Stimulated activated CD8-positive, alpha-beta memory T cell treated with anti-CD3 and anti-CD28 coated beads, Interleukin-7, amount 100 ng/mL, for 48 hours (primary cell): ENCODE measurements at places on chromosomes 5 and 9.

DNA sequence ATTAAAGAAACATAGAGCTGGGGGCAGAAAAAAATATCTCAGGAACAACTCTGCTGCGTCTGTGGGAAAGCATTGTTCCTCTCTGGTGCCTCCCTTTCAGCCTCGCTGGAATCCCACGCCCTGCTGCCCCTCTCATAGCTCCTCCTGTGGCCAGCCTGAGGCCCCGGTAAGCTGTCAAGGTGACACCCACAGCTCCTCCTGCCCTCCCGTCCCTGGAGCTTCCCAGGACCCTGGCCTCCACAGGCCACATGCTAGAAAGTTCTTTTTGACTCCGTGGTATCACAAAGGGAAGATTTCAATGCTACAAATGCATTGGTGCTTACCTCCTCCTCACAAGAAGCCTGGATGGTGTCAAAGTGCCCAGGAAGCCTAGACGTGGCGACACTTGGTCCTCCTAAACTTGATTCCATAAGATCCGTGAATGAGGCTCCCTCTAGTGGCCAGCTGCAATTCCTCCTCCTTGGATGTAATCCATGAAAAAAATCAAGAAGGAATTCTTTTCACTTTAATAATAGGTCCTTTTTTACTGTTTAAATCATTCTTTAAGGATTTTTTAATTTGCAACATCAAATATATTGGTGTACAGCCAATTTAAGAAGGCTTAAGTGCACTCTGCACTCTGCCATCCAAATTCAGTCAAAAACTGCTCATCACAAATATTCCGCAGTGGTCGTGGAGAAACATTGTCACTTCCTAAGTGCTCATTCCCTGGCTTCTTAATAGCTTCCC, 104.9 kb downstream of the CFAP90 start:
- DNase-seq = no peak

- no peak for DNase-seq
Observed at GRCh38 chr5:52181403-52181802, 606.3 kb upstream of the ITGA1 start.

- no peak for DNase-seq
Observed at GRCh38 chr9:127133739-127134167, 11.3 kb upstream of the ANGPTL2 start.

GRCh38 chr9:129998491-129999140, 44.4 kb downstream of the FNBP1 start:
- no peak for DNase-seq

DNA sequence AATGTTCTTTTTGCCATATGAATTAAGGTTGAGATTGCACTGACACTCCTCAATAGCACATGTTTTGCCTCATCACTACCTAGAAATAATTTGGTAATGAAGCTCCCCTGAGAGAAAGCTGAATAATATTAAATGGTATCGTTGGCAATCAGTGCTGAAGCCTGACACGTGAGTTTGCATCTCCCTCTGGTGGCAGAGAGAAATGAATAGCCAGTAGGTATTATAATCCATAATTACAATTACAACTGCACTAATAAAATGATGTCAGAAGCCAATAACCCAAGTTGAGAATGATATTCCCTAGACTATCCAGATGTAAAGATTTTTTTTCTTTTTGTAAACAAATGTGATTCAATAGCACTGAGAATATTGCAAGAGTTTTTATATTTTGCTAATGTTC, 700.3 kb downstream of the PTPRD start:
- no peak for DNase-seq

DNA sequence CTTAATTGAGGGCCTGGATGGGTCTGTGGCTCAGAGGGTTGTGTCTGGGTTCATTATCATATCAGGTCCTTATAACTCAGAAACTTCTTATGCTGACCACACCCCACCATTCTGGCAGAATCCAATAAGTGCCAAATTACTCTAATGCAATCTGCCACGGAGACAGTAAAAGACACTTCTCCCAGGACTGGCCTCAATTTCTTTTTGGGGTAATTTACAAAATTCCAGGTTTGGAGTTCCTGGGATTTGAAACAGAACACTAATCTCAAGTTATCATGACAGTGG, 187.8 kb downstream of the GNAQ start:
- no peak for DNase-seq

- no peak for DNase-seq
Observed at GRCh38 chr9:28598408-28598807, 1025.1 kb upstream of the C9orf72 start.

- DNase-seq = no peak
Observed at GRCh38 chr5:71623221-71623794, 36.2 kb downstream of the MCCC2 start.

DNA sequence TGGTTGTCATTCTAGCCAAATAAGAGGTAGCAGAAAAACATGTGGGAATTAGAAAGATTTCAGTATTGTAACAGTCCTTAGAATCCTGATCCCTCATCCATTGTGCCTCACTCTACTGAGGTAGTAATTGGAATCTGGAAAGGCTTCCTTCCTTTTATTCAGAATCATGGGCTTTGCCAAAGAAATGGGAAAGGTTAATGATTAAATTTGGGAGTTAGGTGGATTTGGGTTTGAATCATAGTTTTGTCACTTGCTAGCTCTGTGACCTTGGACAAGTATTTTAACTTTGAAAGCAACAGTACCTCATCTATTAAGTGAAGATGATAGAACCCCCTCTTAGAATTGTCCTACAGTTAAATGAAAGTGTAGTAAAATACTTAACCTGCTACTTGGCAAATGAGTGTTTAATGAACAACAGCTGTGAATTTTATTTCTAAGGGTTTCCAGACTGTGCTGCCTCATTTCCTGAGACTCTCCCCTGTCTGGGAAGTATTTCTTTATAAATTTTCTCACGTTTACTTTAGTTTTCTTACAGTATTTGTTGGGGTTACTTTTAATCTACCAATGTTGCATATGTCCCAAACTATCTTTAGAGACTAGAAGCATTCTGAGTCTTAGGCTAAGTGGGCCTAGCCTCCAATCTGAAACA, 11.7 kb downstream of the SPDL1 start:
- no peak for DNase-seq

GRCh38 chr5:57499262-57500050, 16.8 kb upstream of the ACTBL2 start:
- DNase-seq = no peak

GRCh38 chr9:130343445-130343918, 77.9 kb downstream of the HMCN2 start:
- no peak for DNase-seq

DNA sequence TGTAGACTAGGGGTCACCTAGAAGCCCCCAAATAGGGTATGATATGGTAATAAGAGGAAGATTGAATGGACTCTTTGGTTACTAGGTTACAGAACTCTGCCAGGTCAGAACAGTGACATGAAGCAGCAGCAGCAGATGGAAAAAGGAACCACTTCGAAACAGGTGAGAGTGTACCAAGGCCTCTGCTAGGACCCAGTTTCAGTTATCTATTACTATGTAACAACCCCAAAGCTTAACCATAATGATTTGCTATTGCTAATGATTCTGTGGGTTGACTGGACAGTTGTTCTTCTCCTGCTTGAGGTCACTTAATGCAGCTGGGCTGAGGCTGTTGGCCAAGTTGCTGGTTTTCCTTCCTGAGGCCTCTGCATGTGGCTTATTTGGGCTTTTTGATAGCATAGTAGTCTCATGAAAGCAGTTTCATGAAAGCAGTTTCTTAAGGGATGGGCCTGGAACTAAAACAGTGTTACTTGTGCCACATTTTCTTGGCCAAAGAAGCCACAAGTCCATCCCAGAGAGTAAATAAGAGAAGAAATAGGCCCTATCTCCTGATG, 17.6 kb downstream of the C9orf43 start:
- no peak for DNase-seq

DNA sequence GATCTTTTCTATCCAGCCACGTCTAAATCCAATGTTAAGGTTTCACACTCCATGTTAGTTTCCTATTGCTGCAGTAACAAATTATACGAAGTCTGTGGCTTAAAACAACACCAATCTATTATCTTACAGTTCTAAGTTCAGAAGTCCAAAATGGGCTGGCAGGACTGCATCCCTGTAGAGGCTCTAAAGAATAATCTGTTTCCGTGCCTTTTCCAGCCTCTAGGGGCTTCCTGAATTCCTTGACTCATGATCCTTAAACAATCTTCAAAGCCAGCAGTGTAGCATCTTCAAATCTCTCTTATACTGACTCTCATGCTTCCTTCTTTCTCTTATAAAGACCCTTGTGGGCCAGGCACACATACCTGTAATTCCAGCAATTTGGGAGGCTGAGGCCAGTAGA, 6.8 kb downstream of the PLGRKT start:
- no peak for DNase-seq

GRCh38 chr5:139960723-139961383, 82.2 kb downstream of the NRG2 start:
- no peak for DNase-seq

GRCh38 chr9:18274693-18275092, 199.3 kb upstream of the ADAMTSL1 start:
- no peak for DNase-seq

- no peak for DNase-seq
Observed at GRCh38 chr5:148855249-148856008, 29.0 kb downstream of the ADRB2 start.

DNA sequence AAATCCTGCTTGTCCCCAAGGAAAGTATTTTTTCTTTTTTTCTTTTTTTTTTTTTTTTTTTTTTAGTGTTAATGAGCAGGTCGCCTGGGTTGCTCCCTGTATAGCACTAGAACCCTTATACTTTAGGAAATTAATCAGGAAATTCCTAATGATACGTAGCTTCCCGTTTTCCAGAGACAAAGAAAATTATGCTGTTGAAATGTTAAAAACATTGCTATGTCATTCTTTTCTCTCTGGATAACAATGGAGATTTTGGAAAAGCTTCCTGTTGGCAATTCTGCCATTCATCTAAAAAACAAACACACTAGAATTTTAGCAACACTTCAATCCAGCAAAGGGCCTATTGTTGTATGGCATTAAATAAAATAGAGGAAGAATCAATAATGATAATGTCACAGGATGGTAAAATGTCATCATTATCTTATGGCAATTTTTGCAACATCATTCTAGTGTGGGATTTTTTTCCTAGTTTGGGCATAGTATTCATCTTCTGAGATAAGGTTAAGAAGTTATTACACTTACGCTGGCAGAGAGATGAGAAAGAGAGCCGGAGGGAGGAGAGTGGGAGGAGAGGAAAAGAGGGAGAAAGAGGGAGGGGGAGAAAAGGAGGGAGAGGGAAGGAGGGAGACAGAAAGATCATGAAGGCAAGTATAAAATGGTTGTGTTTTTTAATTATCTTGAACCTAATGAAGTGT, 315.8 kb upstream of the PDE4D start:
- DNase-seq = no peak

DNA sequence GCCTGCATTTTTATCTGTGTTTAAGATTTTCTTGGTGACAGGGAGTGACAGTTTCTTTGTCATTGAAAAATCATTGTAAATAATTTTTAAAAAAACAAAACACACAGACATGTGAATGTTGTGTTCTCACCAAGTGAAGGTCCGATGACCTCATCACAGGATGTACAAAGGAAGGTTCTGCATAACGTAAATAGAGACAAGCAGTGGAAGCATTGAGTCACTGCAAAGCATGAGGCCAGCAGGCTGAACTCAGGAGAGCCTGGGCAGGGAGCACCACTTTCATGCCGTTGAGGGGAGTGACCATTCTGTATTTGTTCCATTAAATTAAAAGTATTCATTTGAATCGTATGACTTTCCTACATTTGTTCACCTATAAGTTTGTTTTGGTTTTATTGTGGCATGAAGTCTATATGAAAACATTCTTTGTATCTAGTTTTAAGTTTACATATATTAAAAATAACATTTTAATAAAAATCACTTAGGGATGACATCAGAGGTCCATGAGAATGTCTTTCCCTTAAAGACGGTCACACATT, 70.4 kb upstream of the TLE1 start:
- DNase-seq = no peak
